Activated CD4-positive, alpha-beta T cell treated with anti-CD3 and anti-CD28 coated beads for 4 hours (primary cell): ENCODE measurements at places on chromosomes 5 and 9.
A peak's percentile ranks its signal among the peaks of the same experiment; 100 is the strongest.

DNA sequence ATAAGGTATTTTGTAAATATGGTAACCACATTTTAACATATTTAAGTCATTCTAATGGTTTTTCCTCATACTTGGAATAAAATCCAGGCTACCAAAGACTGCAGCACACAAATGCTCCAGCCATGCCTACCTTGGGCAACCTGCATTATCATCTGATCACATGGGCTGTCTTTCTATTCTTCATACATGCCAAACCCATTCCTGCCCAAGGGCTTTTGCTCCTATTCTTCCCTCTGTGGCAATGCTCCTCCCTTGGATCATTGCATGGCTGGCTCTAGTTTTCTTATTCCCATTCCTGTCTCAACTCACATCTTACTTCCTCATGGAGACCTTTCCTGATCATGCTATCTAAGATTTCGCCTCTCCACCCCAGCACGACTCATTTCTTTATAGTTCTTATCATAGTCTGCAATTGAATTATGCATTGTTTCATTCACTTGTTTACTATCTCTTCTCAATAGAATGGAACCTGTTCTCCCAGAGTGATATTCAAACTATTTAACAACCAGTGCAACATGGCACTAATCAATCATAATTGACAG, 54.9 kb upstream of the C5orf46 start:
- no peak for DNase-seq

DNA sequence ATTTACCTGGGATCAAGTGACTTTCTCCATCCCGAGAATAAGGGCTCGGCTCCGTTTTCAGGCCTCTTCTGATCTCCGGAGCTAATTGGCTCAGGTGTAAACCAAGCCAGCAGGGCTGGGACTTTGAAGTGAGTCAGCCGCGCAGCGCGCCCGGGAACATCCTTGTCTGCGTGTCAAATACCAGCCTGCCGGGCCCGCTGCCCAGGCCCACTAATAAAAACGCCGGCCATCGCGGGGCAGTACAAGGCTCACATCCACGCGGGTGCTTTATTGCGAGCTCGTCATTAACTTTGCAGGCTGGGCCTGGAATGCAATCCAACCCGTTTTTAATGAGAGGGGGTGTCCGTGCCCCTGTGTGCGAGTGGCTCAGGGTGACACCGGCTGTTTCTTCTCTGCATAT, 416.8 kb downstream of the IRX2 start:
- DNase-seq = no peak

DNA sequence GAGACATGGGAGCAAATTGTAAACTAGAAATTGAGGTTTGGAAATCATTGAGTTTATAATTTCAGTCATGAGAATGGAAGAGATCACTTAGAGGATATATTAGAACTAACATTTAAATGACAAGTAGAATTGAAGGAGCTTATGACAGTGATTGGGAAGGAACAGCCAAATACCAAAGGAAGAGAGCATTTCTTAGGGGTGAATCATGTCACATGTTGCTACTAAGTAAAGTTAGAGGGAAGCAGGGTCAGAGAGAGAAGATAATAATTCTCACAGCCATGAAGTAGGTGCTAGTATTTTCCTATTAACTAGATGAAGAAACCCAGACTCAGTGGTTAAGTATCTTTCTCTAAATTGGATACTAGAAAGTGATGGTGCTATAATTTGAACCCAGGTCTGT, 59.3 kb downstream of the COMMD10 start:
- DNase-seq = no peak

- no peak for DNase-seq
These were observed 340.8 kb downstream of the HCN1 start for GRCh38 chr5:45355189-45355992.

- no peak for DNase-seq
These were observed 51.3 kb upstream of the GOLPH3 start for GRCh38 chr5:32225445-32225844.

GRCh38 chr5:9209846-9210492, 335.9 kb downstream of the SEMA5A start:
- DNase-seq = no peak

- DNase-seq = no peak
These were observed 197.6 kb downstream of the DRD1 start for GRCh38 chr5:175246242-175246888.

GRCh38 chr9:135971892-135972291, 10.7 kb upstream of the UBAC1 start:
- peak; percentile 33 for DNase-seq

DNA sequence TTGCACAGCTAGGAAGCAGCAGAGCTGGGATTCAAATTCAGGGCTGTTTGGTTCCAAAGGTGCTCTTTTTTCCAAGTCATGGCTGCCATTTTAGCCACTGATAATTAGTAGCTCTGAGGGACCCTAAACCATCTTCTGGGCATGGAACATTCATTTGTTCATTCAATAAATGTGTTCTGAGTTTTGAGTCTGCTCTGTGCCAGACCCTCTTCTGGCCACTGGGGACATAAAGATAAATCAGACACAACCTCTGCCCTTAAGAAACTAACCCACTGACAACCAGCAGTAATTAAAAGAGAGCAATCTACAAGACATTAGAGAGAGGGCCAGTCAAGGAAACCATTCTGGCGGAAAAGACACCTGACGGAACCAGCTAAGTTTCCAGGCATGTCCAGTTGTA, 2.0 kb upstream of the CPEB4 start:
- DNase-seq = no peak

DNA sequence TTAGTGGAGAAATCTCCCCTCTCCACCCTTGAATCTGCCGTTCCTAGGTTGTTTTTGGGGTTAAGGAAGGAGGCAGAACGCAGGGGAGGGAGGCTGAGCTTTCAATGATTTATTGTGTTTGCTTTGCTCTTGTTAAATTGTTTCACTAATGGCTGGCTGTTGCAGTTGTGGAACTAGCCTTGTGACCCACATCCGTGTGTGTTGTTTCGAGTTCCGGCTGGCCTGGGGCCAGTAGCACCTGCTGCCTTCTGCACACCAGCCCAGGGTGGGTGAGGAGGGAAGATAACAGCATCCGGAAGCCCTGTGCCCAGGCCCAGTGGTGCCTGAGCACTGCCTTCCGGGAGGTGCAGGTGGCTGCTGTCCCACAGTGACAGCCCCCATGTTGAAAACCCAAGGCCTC, 3.6 kb downstream of the ERGIC1 start:
- no peak for DNase-seq

- no peak for DNase-seq
These were observed 41.3 kb downstream of the VPS13A start for GRCh38 chr9:77218612-77219011.

- DNase-seq = no peak
These were observed 59.8 kb downstream of the MARCHF3 start for GRCh38 chr5:126970517-126971017.

- DNase-seq = no peak
These were observed 76.2 kb upstream of the ANKRD55 start for GRCh38 chr5:56309262-56309826.

GRCh38 chr9:84501587-84501986, 161.0 kb upstream of the SLC28A3 start:
- DNase-seq = no peak

DNA sequence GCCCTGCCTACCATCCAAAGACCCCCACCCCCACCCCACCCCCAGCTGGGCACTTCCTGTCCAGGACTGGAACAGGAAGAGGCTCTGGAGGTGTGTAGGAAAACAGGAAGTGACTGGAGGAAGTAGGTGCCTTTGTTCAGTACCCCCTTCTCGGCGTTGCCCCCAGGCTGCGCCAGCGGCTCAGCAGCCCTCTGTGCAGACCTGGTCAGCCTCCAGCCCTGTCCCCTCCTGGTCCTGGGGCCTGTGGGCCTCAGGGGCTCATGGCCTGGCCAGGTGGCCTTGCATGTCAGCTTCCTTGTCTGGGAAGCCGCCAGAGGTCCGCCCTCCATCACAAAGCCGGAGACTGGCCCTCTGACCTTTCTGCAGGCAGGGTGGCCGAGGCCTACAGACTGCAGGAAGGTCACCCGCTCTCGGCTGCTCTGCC, 26.0 kb downstream of the FLT4 start:
- DNase-seq = no peak

DNA sequence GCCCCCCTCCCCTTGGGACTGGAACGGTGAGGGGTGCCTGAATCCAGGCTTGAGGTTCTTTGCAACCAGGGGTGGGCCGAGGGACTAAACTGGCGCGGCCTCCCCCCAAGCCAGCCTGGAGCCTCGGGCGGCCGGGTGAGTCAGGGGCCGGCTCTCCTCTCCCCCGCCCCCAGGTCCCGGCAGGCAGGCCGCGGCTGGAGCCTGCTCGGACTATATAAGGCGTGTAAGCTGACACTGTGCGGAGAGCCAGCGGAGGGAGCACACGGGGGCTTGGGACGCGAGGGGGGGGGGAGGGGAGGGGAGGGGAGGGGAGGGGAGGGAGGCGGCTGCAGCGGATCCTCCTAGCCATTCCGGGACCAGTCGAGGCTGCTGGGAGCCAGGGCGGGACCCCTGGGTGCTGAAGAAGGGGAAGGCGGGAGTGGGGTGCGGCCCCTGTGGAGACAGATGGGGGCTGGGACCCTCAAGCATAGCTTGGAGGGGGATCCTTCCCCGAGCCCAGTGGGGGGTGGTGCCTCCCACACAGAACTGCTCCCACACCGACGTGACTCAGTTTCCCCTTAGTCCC, 595 bp downstream of the PDLIM7 start:
- no peak for DNase-seq

DNA sequence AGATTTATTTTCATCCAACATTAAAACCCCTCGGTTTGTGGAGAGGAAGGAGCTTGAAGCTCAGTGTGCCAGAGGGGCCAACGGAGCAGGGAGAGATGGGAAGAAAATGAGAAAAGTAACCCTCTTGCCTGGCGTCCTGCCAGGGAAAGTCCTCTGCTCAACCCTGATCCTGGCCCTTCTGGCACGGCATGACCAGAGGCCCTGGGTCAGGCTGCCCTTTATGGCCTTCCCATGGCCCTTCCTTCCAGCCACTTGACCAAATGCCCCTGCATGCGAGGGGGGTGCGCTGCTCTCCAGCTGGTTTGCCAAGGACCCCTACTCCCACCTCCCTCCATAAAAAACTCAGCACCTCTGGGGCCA, 43.8 kb downstream of the SPRY4 start:
- no peak for DNase-seq

DNA sequence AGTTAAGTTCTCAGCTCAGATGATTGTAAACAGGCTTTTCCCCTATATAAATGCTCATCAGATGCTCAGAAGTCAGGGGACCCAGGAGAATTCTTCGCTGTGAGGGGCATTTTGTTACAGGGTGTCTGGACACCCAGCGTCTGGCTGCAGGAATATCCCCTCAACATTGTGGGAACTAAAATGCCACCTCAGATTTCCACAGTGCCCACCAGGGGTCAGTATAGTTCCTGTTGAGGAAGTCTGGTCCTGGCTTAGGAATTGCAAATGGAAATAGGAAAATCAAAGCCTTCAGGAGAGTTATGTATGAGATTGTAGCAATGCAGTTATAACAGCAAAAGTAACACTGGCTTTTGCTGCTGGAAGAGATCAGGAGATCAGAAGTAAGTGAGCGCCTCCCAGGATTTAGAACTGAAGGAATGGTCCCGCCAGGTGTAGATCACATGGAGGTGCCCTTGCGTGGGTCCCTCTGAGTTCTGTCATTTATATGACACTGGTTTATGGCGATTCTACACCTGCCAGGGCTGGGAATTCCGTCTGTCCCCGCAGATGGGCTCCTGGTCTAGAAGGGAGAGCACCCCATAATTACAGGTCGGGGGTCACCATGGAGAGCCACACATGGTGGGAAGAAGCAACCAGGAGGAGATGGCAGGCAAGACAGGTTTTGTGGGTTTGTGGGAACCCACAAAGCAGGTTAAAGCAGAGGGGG, 47.1 kb upstream of the CTSL start:
- DNase-seq = peak; percentile 30

- DNase-seq = no peak
These were observed 592.2 kb upstream of the ZNF608 start for GRCh38 chr5:125338440-125339174.

DNA sequence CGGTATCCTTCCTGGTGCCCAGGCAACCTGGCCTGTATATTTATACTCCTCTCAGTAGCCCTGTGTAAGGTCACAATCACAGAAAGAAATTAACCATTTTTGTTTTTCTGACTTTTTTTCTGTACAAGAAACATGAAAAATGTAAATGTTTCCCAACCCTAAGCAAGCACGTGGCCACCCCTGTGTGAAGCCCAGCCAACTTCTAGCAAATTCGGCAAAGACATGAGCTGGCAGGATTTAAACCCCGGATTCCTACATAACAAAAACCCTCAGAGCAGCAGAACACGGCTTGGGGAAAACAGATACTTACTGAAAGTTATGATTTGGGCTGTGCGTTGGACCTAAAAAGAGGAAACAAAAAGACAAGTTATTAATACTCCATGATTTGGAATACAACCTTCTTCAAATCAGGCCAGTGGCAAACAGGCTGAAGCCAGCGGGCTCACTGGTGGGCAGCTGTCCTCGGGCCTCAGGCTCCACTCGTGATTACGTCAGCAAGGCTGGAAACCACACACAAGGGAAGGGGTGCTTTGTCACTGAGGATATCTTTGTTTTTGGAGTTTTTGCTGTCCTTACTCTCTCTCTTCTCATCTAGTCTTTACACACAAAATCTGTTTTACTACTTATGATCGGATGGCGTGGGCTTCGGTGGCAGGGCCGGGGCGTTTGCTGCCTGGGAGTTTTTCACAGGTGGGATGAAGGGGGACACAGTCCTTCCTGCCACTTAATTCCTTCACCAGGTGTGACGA, 194.1 kb downstream of the ROR2 start:
- no peak for DNase-seq

DNA sequence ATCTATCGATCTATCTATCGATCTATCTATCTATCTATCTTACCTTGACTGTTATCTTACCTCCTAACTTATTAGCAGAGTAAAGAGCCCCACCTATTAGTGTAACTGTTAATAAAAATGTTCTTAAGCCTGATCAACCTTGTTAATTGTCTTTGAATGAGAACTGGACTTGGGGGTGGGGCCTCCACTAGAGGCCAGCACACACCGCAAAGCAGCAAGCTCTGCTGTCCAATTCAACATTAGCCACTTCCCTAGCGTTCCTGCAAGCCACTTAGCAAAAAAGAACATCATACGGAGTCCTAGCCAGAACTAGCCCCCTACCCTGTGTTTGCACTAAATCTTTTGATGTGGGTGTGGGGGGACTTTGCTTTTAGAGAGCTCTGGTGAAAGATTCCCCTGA, 515.8 kb downstream of the KDM4C start:
- DNase-seq = no peak

DNA sequence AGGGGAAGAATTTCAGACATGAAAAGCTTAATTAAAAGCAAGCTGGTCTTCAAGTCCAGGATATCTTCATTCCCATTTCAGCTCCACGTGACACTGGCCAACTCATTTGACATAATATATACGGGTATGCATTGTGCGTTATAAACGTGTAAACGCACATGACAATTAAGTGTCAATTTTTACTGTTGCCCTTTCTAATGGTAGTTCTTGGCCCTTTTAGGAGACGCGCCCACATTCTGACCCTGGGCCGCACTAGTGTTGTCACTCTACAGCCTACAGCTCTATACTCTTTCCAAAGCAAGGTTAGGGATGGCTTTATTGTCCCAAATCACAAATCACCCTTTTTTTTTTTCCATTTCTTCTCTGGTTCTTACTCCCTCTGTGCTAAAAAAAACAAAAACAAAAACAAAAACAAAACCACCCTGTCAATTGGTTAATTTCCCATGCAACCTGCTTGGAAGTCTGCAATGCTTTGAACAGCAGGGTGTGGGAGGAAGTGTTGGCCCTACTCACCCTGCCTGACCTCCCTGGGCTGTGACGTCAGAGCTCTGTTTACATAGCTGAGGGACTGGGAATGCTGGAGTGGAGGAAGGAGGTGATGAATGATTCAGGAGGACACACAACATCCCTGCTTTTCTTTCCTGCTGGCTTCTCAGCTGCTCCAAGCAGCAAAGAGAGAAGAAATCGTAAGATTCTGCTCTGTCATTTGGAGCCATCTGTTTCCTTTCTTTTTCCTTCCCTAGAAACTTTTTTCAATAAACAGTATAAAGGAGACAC, 19.3 kb downstream of the RFK start:
- DNase-seq = no peak
